ENCODE measurements at places on chromosomes 5 and 9.

DNA sequence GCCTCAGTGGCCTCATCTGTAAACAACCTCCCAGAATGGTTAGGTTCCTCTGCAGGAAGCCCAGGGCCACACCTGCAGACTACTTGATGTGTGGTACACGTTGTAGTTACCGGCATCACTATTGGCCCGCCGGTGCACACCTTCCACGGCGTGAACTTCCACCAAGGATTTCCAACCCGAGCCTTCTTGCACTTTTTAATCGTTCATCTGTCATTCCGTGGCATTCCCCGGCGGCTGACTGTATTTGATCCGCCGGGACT lies 5.3 kb upstream of the TRIM41 start:
- no peak for DNase-seq

DNA sequence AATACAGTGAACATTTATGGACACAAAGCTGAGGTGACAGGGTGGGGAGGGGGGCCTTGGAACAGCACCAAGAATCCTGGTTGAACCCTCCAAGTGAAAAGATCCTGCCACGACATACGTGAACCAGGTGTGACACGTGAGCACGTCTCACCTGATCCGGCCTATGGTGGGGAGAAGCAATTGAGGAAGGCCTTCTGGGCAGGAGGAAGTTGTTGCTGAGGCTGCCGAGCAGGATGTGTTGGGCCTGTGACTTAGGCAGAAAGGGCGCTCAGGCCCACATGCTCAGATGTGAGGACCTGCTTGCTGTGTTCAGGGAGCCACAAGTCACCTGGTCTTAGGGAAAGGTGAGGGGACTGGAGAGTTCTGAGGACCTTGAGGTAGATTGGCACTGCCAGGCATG lies 2.5 kb upstream of the MAPK9 start:
- no peak for DNase-seq

DNA sequence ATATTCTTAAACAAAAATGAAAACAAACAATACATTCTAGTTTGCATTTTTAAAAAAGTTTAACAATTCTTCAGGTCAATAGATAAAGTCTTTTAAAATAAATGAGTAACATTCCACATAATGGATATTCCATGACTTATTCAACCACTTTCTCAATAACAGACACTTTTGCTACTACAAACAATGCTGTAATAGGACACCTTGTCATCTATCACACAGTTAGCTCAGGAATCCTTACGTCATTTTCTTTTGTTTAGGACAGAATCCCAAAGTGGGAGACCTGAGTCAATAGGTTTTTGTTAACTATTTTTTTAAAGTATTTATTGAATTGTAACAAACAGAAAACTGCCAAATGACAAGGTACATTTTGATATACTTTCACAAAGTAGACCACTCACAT lies 72.5 kb downstream of the CEP120 start:
- DNase-seq, result no peak

DNA sequence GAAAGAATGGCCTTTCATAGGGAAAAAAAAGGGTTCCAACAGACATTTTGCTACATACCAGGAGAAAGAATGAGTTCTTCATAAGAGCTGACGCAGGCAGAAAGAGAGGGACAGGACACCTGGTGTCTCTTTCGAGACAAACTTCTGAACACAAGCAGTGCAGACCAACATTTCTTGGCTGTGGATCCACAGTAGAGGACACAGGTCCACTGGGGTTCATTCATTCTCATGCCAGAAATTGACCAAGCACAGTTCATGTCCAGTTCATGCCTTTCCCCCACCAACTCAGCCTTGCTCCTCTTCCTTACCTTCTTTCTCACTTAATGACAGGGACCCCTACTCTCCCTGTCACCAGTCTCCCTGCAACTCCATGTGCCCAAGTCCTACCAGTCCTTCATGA lies 137.7 kb downstream of the WDR41 start:
- DNase-seq, result no peak

- DNase-seq, result no peak
These were observed 17.8 kb upstream of the SLC6A19 start for GRCh38 chr5:1183424-1184162.

- DNase-seq, result no peak
These were observed 30.4 kb downstream of the DUSP1 start for GRCh38 chr5:172740428-172741205.

- DNase-seq, result no peak
These were observed 98.5 kb upstream of the ABCA1 start for GRCh38 chr9:105026451-105026850.

- no peak for DNase-seq
These were observed 112.8 kb downstream of the GCNT1 start for GRCh38 chr9:76571743-76572146.

DNA sequence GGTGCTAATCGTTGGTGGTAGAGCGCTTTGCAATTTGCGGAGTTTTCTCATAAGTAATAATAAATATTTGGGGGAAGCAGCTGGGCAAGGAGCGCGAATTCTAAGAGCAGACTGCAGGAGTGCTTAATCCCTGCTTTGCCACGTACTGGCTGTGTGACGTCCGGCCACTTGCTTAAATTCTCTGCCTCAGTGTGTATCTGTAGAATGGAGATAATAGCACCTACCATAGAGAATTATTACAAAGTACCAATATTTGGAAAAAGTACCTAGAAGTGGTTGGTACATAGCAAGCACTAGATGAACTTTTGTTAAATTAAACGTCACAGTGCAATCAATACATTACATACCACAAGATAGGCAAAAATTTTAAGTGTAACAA lies 598 bp upstream of the TMED7 start:
- DNase-seq, result no peak

- no peak for DNase-seq
These were observed 255.4 kb downstream of the SMARCA2 start for GRCh38 chr9:2270565-2270964.

Measured in T-helper 2 cell (primary cell).